Stimulated activated CD4-positive, alpha-beta T cell treated with anti-CD3 and anti-CD28 coated beads, Interleukin-12 subunit alpha, Interleukin-12 subunit beta, amount 100 ng/mL, for 4 hours (primary cell): ENCODE measurements at places on chromosomes 13 and 19.

GRCh38 chr19:7734220-7735203 is 2.6 kb upstream of the CLEC4G start:
- DNase-seq = no peak

- DNase-seq = no peak
Observed at GRCh38 chr13:32140109-32140508, 108.5 kb downstream of the FRY start.

- no peak for DNase-seq
Observed at GRCh38 chr19:48638831-48639381, 1.7 kb upstream of the DBP start.

- no peak for DNase-seq
Observed at GRCh38 chr13:46531953-46532352, 21.0 kb upstream of the LRCH1 start.

GRCh38 chr19:2181633-2181997 is 17.9 kb downstream of the DOT1L start:
- DNase-seq = no peak

- peak; percentile 70 for DNase-seq
Observed at GRCh38 chr19:49475995-49476880, 2.2 kb downstream of the FLT3LG start.

- no peak for DNase-seq
Observed at GRCh38 chr19:19487077-19487949, 28.0 kb downstream of the TSSK6 start.

- no peak for DNase-seq
Observed at GRCh38 chr13:96415831-96416385, 326.0 kb downstream of the HS6ST3 start.

DNA sequence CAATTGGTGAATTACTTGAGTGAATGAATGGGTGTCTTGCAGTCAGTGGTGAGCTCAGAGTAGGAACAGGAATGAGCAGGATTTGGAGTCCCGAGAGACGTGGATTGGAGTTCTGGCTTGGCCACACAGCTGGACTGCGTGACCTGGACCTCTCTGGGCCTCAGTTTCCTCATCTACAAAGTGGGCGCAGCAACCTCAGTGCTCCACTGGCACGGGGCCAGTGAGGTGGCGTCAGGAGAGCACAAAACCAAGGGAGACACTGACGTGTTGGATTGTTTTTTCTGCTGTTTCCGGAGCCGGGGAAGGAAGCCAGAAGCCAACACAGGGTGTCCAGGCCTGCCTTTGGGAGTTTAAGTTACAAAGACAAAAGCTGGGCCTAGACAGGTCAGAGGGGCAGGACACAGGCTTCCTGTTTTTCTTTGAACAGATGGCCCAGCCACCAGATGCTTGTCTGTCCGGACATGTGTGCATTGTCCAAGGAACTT is 6.5 kb upstream of the DOCK6 start:
- no peak for DNase-seq

GRCh38 chr13:85091631-85092234 is 707.5 kb downstream of the SLITRK6 start:
- no peak for DNase-seq

DNA sequence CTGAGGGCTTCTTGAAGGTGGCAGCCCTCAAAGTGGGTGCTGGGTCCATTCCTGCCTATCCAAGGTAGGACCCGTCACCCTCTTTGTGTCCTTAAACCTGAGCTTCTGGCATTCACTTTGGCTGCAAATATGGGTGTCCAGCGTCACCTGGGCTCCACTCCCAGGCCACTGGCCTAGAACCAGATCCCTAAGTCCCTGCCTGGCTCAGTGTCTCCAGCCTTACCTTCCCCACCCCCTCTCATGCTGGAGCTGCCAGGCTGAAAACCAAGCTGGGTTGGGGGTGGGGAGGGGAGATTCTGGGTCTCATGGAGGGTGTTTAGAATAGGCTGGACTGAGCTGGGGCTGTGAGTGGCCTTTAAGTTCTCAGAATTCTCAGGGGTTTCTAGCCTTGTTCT is 12.4 kb downstream of the PDE4A start:
- DNase-seq = no peak

- no peak for DNase-seq
Observed at GRCh38 chr13:90995001-90995400, 352.5 kb upstream of the MIR17HG start.

DNA sequence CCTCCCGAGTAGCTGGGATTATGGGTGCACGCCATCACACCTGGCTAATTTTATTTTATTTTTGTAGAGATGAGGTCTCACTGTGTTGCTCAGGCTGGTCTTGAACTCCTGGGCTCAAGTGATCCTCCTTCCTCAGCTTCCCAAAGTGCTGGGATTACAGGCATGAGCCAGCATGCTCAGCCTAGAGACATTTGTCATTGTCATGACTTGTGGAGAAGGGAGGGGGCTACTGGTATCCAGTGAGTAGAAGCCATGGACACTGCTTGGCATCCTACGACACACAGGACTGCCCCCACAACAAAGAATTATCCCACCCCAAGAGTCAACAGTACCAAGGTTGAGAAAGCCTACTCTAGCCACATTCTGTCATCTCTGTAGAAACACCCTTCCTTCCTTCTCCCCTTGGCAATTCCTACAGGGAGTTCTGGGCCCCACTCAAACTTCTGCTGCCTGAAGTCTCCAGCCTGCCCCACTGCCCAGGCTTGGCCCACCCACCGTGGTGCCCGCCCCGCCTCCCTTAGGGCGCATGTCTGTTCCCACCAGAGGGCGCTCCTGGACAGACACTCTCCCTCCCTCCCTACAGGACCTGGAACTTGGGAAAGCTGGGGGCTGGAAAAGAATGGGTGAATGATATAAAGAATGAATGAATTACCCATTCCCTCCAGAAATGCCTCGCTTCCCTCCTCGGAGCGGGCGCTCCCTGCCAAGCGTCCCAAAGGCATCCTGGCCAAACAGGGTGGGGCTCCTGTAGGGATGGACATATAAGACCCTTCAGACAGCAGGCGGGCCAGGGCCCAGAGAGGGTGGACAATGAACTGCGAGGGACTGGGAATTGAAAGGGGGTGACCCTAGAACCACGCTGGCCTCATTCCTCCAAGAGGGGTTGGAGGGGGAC is 5.5 kb upstream of the EMP3 start:
- peak; percentile 79 for DNase-seq

DNA sequence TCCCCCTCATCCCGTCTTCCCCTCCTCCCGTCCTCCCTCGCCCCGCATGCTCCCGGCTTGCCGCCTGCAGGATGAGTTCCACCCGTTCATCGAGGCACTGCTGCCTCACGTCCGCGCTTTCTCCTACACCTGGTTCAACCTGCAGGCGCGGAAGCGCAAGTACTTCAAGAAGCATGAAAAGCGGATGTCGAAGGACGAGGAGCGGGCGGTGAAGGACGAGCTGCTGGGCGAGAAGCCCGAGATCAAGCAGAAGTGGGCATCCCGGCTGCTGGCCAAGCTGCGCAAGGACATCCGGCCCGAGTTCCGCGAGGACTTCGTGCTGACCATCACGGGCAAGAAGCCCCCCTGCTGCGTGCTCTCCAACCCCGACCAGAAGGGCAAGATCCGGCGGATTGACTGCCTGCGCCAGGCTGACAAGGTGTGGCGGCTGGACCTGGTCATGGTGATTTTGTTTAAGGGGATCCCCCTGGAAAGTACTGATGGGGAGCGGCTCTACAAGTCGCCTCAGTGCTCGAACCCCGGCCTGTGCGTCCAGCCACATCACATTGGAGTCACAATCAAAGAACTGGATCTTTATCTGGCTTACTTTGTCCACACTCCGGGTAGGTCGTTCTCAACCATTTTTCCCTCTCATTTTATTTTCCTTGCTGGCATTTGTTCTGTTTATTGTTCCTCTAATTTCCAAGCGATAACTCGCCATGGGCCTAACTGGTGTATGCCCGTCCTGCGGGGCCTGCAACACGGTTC is 29.8 kb downstream of the NFIX start:
- DNase-seq = no peak

DNA sequence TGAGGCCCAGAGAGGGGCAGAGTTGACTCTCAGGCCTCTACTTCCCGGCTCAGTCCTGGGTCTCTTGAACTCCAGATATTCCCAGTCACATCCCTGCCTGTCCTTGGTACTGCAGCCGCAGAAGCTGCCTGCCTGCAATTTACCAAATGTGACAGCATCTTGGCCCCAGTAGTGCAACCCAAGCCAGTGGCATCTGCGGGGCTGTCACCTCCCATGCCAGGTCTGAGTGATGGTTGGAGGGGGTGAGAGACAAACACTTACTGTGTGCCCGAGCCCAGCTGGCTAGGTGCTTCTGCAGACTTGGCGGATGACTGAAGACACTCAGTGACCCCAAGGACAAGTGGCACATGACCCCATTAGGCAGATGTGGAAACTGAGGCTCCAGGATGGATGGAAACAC is 18.4 kb downstream of the ZNRF4 start:
- no peak for DNase-seq

GRCh38 chr13:96089749-96090239 is at the start of gene HS6ST3:
Gene HS6ST3, plus strand, starts transcription at chr13:96090107.
- DNase-seq = no peak

DNA sequence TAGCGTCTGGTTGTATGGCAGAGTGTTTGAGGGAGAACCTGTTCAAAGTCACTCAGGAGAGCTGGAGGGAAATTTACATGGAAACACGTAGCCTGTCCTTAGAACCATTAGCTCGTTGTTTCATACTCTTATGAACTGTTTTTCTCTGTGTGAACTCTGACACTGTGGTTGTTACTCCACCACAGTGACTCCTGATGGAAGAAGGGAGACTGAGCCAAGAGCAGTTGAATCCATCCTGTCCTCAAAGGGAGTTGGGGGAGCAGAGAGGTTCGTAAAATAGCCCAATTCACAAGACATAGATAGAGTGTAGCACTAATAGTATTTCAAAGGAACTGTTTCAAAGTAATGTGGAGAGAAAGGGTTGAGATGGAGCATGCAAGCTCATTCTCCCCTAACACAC is 964.8 kb downstream of the PCDH9 start:
- no peak for DNase-seq

GRCh38 chr19:35085947-35086346 is 29.7 kb upstream of the FXYD3 start:
- no peak for DNase-seq

DNA sequence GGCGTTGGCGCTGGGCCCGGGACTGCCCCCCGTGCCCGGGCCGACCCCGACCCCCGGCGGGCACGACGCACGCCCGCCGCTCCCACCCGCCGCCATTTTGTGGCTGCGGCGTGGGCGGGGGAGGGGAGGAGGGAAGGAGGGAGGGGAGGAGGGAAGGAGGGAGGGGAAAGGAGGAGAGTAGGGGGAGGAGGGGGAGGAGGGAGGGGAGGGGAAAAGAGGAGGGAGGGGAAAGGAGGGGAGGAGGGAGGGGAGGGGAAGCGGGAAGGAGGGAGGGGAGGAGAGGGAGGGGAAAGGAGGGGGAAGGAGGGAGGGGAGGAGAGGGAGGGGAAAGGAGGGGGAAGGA is at the start of gene BTBD2:
Gene BTBD2 (minus strand): TSS at position 107 of the 343 bp plus-strand sequence. CDS start 11 bp downstream, at position 96.
- peak; percentile 64 for DNase-seq

- no peak for DNase-seq
Observed at GRCh38 chr13:111034811-111035210, 80.3 kb upstream of the ARHGEF7 start.

DNA sequence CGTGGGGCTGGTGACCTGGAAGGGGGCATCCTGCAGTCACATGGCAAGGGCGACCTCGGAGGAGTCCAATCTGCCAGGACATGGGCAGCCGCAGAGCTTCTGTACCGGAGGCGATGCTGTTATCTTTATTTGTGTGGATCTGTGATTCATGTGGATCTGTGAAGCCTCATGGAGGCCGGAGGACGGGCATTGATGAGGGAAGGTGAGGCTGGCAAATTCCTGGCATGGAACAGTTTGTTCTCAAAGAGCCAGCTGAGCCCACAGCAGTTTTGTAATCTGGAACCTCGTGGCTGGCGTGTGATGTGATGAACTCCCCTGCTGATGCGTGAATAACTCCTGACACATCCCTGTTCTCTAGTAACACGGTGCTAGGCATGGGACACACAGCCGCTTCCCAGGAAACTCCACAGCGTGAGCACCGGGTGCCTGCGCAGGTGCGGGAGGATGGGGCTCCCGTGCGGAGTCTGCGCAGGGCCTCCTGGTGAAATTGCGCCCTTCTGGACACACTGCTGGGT is 40.4 kb downstream of the ATP11A start:
- no peak for DNase-seq

DNA sequence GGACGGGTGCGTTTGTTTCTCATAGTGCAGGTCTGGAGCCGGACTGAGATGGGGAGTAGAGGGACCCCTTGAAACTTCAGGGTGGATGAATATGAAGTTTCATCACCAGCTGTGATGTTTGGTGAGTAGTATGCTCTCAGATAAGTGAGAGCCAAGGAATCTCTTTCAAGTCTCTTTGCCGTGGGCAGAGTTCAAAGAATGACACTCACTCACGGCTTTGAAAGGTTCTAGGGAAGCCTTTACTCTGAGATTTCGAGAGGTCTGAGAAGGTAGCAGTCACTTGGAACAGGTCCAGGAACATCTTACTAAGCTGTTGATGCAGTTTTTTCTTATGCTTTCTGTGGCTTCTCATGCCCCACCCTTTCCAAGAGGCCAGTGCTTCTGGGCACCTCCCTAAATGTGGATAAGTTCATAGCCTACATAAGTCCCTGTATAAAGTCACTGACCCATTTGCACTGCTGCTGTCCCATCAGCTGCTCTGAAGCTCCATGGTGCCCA is at the start of gene IGFL2:
Gene IGFL2 (plus strand): TSS at position 448 of the 498 bp plus-strand sequence. CDS start 41 bp downstream, at position 489.
- no peak for DNase-seq

GRCh38 chr13:100356889-100357288 is 231.7 kb downstream of the GGACT start:
- DNase-seq = no peak

DNA sequence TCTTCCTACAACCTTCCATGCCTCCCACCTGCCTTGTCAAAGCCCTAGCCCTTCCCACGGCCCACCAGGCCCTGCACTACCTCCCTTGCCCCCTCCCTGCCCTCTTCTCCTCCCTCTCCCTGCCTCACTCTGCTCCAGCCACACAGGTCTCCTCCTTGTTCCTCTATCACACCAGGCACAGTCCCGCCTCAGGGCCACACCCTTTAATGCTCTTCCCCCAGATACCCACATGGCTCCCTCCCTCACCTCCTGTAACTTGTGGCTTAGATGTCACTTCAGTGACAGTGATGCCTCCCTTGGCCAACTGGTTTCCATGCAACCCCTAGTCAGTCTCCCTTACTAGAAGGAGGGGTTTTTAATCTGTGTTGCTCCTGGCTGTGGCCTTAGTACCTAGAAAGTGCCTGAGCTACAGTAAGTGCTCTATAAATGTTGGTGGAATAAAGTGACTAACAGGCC is 1.3 kb downstream of the SIRT6 start:
- no peak for DNase-seq

DNA sequence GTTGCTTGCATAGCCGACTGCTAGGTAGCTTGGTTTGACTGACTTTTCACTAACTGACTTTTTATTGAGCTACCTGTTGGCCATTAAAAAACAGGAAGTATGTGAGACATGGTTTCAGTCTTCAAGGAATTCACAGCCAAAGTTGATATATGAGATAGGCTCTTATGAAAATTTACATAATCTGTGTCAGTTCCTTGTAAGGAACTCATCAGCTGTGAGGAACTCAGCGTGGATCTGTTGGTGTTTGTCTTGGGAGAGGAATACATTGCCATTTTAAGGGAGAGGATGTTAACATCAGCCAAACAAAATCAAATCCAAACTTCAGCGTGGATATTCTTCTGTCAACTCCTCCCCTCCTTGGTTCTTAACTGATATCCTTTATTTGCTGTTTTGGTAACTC is 2.0 kb downstream of the RNF113B start:
- no peak for DNase-seq
